Pancreas (tissue), 10 donors: ENCODE measurements at places on chromosomes 5 and 9. TPM values are rescaled to one million over a fixed set of nuclear protein-coding genes. Genes with fewer than 3 reads are reported as not detected.

GRCh38 chr9:92494856-92495255 lies 12.6 kb upstream of the ASPN start:
- no peak for DNase-seq
- H3K4me1 ChIP-seq, result no peaks in the 10 kb centered on the region

Gene ZFP2
- total RNA-seq, result 1.2 TPM

GRCh38 chr5:65923339-65923738 lies 3.0 kb upstream of the ERBIN start:
- no peak overlapping the region for H3K27ac ChIP-seq
- no peaks in the 10 kb centered on the region for H3K36me3 ChIP-seq
- no peak overlapping the region for H3K4me3 ChIP-seq
- DNase-seq, result no peak
- H3K4me1 ChIP-seq, result no peaks in the 10 kb centered on the region

DNA sequence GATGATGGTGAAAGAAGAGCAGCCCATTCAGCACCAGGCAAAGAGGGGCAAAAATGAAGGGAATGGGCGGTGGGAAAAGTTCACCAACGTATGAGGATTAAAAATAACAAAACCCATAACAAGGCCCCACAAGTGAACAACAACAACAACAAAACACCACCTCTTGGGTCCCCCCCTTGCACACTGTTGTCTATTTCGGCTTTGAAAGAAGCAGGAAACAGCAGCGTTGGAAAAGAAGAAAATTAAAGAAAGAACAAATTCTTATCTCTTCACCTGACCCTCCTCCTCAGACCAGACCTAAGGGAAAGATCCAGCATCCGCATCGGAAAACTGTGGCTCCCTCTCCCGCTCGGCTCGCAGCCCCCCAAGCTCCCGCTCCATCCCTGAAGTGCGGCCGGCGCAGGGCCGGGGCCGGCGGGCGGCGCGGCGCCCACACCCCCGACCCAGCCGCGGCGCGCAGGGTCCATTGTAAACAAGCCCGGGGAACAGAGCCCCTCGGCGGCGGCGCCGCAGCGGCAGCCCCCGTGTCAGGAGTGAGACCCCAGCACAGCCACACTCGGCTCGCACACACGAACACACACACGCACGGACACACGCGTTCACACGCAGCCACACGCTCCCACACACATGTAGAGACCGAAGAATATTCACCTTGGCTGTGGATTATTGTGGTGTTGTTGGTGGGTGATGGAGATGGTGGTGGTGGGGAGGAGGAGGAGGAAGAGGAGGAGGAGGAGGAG lies 535 bp downstream of the RFX3 start:
- peak overlapping the region; percentile 100 for H3K27ac ChIP-seq
- no peak for DNase-seq
- H3K36me3 ChIP-seq, result no peaks in the 10 kb centered on the region
- peaks cover 22% of the 10 kb centered on the region for H3K4me1 ChIP-seq
- peak overlapping the region; percentile 87 for H3K4me3 ChIP-seq
- no peaks in the 10 kb centered on the region for H3K27me3 ChIP-seq

Gene OR13D1
- total RNA-seq, result not detected
